ENCODE measurements at places on chromosomes 2 and 18. TPM values are rescaled to one million over a fixed set of nuclear protein-coding genes. Genes with fewer than 3 reads are reported as not detected.

DNA sequence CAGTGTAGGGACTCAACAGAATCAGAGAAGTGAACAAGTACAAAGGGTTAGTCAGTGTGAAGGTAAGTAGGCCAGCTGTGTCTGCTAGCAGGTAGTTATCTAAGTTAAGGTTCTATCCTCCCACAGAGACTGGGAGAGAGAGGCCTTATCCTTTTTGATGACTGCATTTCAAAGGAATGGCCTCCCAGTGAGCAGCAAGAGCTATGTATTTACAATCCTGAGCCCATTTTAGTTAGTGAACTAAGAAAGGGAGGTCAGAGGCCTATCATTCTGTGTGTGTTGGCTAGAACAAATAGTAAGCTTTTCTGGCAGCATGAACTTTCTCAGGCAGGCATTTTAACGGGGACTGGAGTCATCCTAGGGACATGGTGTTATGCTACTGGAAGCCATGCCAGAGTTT, 182.9 kb downstream of the VWC2L start:
- no peak for DNase-seq
- H3K27ac ChIP-seq: no peak overlapping the region
- no peaks in the 10 kb centered on the region for H3K4me1 ChIP-seq
- H3K27me3 ChIP-seq: no peaks in the 10 kb centered on the region
- no peak overlapping the region for H3K4me3 ChIP-seq

The SCYGR4 gene
- not detected for total RNA-seq

DNA sequence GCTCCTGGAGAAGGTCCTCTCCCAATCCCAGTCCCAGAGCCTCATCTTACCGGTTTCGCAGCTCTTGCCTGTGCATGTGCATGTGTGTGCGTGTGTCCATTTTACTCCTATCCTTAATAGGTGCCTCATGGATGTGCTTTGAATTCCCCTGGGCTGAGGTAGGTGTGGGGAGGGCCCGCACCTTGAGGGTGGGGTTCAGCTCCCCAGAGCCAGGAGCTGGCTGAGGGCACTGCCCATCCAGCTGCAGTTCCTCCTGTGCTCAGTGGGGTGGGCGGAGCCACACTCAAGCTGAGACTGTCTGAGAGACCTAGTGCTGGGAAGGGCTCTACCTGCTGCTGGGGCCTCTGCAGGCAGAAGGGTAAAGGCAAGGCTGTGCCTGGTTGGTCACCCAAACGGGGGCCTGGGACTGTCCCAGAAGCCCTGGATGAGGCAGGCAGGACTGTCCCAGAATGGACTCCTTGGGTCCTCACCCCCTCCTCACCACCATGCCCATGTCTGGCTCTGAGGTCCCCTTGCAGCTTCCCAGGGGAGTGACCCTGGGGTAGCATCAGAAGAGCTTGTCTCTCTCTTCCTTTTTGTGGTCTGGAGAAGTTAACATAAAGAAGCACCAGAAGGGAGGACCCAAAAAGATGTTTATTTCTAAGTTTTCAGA, 8.9 kb downstream of the GDF7 start:
- no peak for DNase-seq
- H3K4me3 ChIP-seq: no peak overlapping the region
- H3K27ac ChIP-seq: peak overlapping the region; percentile 86
- no peaks in the 10 kb centered on the region for H3K27me3 ChIP-seq

- H3K27me3 ChIP-seq: no peaks in the 10 kb centered on the region
- DNase-seq: no peak
- no peak overlapping the region for H3K4me3 ChIP-seq
- no peaks in the 10 kb centered on the region for H3K36me3 ChIP-seq
- H3K4me1 ChIP-seq: no peaks in the 10 kb centered on the region
Observed at GRCh38 chr2:981258-981657, 30.6 kb downstream of the SNTG2 start.

- H3K27me3 ChIP-seq: no peaks in the 10 kb centered on the region
- no peak overlapping the region for H3K27ac ChIP-seq
- H3K4me3 ChIP-seq: no peak overlapping the region
- H3K36me3 ChIP-seq: no peaks in the 10 kb centered on the region
- DNase-seq: no peak
- no peaks in the 10 kb centered on the region for H3K4me1 ChIP-seq
Observed at GRCh38 chr2:11071211-11071610, 84.1 kb upstream of the SLC66A3 start.

The CXCR4 gene
- total RNA-seq: 15.5 TPM

DNA sequence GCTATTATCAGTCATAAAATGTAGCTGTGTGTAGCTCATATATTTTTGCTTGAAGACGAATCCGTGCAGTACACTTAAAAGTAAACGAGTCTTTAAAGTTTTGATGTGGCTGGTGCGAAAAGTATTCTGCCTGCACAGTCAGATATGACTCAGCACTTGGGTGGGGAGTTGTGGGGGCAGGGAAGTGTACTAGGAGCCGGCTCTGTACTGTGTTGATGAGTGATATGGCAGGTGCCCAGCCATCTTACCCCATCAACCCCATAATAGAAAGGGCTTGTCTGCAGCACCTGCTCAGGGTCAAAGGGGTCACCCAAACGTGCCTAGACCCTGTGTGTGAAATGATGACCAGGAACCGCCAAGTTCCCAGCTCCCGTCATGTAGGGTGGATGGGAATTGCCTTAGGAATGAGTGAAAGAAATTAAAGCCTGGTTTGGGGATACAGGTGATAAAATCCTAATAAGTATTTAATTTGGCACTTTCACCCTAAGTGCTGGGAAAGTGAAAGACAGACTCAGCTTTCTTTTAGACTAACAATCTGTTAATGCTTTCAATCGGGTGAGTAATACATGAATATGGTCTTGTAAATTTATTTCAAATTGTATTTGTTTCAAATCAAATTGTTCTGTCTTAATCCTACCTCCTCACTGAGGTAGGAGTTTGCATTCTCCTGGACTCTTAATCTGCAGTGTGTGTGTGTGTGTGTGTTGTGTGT, 48.0 kb downstream of the BCL2L11 start:
- no peaks in the 10 kb centered on the region for H3K36me3 ChIP-seq
- no peaks in the 10 kb centered on the region for H3K4me1 ChIP-seq
- no peaks in the 10 kb centered on the region for H3K27me3 ChIP-seq

GRCh38 chr18:46677611-46678010, 20.6 kb upstream of the LOXHD1 start:
- no peaks in the 10 kb centered on the region for H3K4me1 ChIP-seq
- no peak overlapping the region for H3K27ac ChIP-seq
- no peaks in the 10 kb centered on the region for H3K36me3 ChIP-seq
- no peak overlapping the region for H3K4me3 ChIP-seq

The PAX3 gene
- not detected for total RNA-seq

GRCh38 chr2:105272176-105272575, 30.6 kb downstream of the GPR45 start:
- no peak overlapping the region for H3K4me3 ChIP-seq
- DNase-seq: no peak
- H3K4me1 ChIP-seq: no peaks in the 10 kb centered on the region
- no peaks in the 10 kb centered on the region for H3K27me3 ChIP-seq

DNA sequence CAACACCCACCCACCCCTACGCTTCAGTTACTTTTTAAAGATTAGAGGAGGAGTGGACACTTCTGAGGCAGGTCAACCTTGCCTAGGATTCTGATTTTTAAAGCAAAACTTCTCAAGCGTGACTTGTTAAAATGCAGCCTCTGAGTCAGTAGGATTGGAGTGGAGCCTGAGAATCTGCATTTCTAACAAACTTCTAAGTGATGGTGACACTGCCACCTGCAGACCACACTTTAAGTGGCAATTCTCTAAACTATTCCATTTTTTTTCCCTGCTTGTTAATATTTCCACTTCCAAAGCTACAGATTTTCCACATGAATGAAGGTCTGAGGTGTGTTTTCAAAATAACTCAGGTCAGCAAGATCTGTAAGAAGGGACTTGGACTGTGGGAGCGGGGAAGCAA, 171.1 kb upstream of the CCDC150 start:
- no peaks in the 10 kb centered on the region for H3K27me3 ChIP-seq
- no peaks in the 10 kb centered on the region for H3K4me1 ChIP-seq
- no peaks in the 10 kb centered on the region for H3K36me3 ChIP-seq
- H3K4me3 ChIP-seq: no peak overlapping the region
- H3K27ac ChIP-seq: no peak overlapping the region
- no peak for DNase-seq

The UNC80 gene
- total RNA-seq: 0.11 TPM

- H3K4me1 ChIP-seq: peaks cover 2% of the 10 kb centered on the region
- no peaks in the 10 kb centered on the region for H3K36me3 ChIP-seq
- DNase-seq: no peak
Observed at GRCh38 chr2:41170589-41170988, 718.7 kb upstream of the SLC8A1 start.

DNA sequence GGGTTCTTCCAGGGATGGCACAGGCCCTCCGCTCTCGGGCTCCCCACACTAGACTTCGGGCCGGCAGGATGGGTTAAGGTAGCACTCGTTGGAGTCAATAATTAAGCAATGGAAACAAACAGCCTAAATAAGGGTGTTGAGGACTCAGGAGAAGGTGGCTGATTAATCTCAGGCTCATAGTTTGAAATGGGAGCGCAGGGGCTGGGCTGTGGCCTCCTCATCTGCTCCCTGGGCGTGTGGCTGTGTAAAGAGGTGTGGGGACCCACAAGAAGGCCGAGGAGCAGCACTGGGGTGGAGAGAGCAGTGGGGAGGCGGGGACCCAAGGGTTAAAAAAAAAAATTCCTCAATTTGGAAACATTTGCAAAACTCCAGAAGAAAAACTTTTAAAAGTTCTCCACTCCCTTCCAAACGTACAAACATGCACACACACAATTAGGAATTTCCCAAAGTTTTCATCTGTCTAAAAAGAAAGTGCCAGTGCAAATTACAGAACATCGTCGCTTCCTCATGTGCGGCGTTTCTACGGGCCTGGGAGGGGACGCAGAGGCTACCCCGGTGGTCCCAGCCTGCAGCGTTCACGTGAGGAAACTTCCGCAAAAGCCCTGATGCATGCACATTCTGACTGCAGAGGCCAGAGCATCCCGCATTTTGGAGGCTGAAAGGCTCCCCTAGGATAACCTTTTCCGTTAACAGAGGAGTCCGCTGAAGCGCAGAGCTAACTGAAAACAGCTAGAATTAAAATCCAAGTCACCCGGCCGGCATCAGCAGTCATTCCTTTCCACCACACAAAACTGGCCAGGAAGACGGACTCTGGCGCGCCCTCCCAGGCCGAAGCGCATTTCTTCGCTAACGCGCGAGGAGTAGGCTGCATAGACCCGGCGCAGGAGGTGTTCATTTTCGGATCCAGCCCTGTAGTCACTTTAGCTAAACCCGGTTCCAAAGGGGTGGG, 1.0 kb upstream of the TUBB6 start:
- peak overlapping the region; percentile 98 for H3K27ac ChIP-seq
- no peak for DNase-seq
- peak overlapping the region; percentile 72 for H3K4me3 ChIP-seq
- peaks cover 14% of the 10 kb centered on the region for H3K36me3 ChIP-seq

DNA sequence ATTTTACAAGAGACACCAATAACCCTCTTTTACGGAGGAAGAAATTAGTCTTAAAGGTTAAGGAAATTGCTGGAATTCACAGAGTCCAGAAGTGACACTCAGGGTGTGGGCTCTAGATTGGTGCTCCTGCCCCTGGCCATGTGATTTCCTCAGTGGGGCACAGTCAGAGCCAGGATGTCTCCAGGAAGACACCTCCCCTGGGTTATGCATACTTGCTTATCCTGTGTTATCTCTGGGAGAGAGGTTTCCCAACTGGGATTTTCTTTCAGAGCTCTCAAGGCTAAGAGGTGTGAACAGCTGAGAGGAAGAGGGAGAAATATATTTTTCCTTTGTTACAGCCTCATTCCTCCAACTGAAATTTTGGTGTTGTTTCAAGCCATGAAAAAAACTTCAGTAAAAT, 125.6 kb upstream of the CELF4 start:
- no peak overlapping the region for H3K27ac ChIP-seq
- H3K4me3 ChIP-seq: no peak overlapping the region
- no peak for DNase-seq
- H3K4me1 ChIP-seq: no peaks in the 10 kb centered on the region
- H3K36me3 ChIP-seq: no peaks in the 10 kb centered on the region

The TFCP2L1 gene
- 5.5 TPM for total RNA-seq

The OR6B2 gene
- not detected for total RNA-seq

The PDCD1 gene
- not detected for total RNA-seq

The HAAO gene
- total RNA-seq: 7.2 TPM

GRCh38 chr18:72375618-72376017, 168.5 kb downstream of the CBLN2 start:
- H3K27ac ChIP-seq: no peak overlapping the region
- H3K4me3 ChIP-seq: no peak overlapping the region
- no peaks in the 10 kb centered on the region for H3K4me1 ChIP-seq
- no peaks in the 10 kb centered on the region for H3K27me3 ChIP-seq
- no peak for DNase-seq

DNA sequence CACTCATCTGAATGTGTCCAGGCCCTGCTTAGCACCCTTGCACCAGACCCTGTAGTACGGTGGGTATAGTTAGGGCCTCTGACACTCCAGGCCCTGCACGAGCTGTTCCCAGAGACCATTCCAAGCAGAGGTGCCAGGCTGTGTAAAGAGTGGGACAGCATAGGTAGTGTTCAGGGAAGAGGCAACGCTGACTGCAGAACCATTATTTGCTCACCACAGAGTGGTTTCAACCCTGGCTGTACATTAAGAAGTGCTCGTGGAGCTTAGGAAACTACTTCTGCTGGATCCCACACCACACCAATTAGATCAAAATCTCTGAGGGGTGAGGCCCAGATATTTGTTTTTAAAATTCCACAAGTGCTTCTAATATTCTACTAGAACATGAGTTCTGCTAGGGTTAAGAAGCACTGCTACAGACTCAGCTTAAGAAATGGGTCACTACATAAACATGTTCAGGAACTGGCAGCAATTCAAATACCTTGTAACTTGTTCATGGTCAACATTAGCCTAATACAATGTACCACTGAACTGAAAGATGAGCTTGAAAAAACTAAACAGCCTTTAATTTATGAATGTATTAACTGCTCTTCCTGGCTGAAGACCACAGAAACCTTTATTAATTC, 183.0 kb downstream of the MYO5B start:
- no peaks in the 10 kb centered on the region for H3K27me3 ChIP-seq
- H3K36me3 ChIP-seq: no peaks in the 10 kb centered on the region
- H3K4me3 ChIP-seq: no peak overlapping the region
- H3K4me1 ChIP-seq: no peaks in the 10 kb centered on the region
- DNase-seq: no peak

DNA sequence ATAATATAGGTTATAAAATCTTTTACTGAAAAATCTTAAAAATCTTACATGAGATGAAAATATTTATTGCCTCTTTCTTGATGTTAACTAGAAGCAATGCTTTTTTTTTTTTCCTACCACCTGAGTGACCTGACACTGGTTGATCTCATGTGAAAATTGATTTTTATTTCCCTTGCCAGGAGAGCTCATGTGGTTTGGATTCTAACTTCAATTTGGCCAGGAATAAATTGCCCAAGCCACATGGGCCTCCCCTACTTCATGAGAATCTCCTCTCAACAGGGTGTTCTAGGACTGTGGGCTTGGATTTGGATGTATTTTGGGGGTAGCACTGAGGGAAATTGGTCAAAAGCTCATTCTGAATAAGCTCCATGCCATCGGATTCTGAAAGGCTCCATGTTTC, 20.1 kb downstream of the IDH1 start:
- no peak overlapping the region for H3K27ac ChIP-seq
- no peaks in the 10 kb centered on the region for H3K4me1 ChIP-seq
- H3K4me3 ChIP-seq: no peak overlapping the region
- no peak for DNase-seq
